Ovary (tissue), 10 donors: ENCODE measurements at places on chromosomes 12 and 14. TPM values are rescaled to one million over a fixed set of nuclear protein-coding genes. Genes with fewer than 3 reads are reported as not detected.

TBX3 gene
- 76.5 TPM for total RNA-seq

CAPS2 gene
- total RNA-seq: 14.3 TPM

TWF1 gene
- 46.1 TPM for total RNA-seq

PTPRR gene
- 1.0 TPM for total RNA-seq

DNA sequence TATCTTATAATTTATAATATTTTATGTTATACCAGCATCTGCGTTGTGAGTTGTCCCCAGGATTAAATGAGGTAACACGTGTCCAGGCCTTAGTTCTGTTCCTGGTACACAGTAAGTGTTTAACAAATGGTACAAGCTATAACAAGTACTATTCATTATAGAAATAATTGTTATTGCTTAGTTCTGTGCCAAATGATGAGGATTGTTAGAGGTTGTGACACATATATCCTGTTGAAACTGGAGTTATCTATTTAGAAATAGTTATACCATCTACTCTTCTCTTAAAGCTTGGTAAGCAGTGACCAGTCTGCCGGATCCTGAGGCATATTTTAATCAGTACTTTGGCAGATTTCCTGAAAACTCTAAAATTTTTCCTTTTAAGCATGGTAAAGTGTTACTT, 1066.5 kb downstream of the TMTC2 start:
- DNase-seq: no peak

GRCh38 chr14:76582447-76582846, 178.8 kb upstream of the VASH1 start:
- no peak for DNase-seq

- DNase-seq: peak; percentile 75
Measured at GRCh38 chr12:64088431-64089349, 133.4 kb downstream of the KICS2 start.

DNA sequence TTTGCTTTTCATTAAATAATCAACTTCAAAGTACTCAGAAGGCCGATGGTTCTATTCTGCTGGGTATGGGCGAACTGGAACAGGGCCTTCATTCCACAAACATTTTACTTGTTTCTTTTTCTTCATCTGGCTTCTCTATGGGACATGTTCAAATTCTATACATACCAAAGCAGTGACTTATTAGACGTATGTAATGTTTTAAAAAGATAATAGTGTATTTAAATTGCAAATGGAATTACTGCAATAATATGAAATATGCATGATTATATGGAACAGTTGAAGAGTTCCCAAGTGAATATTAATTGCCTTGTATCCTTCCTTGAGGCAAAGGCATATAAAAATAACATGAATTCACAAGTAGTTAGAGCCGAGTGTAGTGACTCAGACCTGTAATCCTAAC, 75.5 kb downstream of the FAR2 start:
- DNase-seq: no peak

- DNase-seq: no peak
Measured at GRCh38 chr14:68361231-68361630, 431.6 kb downstream of the ZFP36L1 start.

DNA sequence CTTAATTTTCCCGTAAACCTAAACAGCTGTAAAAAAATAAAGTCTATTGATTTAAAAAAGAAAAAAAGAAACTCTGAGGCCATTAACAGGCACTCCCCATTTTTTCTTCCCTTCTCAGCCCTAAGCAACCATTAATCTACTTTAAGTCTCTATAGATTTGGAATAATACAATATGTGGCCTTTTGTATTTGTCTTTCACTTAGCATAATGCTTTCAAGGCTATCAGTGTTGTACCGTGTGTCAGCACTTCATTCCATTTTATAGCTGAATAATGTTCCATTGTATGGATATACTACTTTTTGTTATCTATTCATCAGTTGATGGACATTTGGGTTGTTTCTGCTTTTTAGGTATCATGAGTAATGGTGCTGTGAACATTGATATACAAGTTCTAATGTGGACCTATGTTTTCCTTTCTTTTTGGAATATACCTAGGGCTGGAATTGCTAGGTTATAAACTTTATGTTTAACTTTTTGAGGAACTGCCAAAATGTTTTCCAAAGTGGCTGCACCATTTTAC, 15.7 kb downstream of the CREBL2 start:
- DNase-seq: no peak
